NCI-H1048 (cell line): ENCODE measurements at places on chromosomes 11 and 22.

DNA sequence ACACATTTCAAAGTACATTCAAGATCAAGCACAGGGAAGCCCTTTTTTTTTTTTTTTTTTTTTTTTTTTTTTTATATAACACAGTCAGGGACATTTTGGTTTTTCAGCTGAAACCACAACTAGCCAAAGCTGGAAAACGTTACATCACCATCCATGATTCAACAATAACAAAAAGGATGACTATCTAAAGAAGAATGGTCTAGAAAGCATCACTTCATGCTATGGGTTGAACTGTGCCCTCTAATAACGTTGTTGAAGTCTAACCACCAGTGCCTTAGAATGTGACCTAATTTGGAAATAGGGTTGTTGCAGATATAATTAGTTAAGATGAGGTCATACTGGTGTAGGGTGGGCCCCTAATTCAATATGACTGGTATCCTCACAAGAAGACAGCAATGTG lies 46.6 kb downstream of the MTMR2 start:
- DNase-seq: no peak

GRCh38 chr22:17336061-17336460 lies 33.2 kb upstream of the CECR2 start:
- DNase-seq: no peak

- no peak for DNase-seq
Measured at GRCh38 chr11:36436064-36436463, 74.0 kb downstream of the TRAF6 start.

- no peak for DNase-seq
Measured at GRCh38 chr11:68581439-68581838, 102.9 kb upstream of the GAL start.

GRCh38 chr11:115990004-115990447 lies 485.8 kb upstream of the CADM1 start:
- DNase-seq: no peak

DNA sequence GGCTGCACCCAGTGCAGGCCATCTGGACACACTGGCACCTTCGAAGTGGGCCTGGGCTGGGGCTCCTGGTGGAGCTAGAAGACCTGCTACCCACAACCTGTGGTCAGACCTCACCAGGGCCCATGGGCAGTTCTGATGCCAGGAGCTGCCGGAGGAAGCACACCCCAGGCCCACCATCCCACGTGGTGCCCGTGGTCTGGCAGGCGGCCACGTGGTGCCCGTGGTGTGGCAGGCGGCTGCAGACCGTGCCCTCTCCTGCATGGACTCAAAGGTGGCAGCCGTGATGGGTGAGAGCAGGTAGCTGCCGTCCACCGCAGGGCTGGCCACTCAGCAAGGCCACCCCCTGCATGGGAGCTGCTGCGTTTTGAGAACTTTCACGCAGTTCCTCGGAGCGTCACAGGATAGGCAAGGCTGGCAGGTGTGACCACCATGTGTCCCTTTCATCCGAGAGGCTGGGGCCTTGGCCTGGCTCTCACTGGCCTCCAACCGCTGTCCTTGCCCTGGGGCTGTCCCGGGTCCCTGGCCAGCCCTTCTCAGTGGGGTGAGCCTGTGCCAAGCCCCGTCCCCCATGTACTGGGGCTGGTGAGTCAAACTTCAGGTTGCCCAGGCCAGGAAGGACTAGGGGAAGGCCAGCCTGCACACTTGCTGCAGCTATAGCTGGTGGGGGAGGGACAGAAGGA lies 3.9 kb upstream of the IL17REL start:
- DNase-seq: no peak

- no peak for DNase-seq
Measured at GRCh38 chr22:47196881-47197772, 434.7 kb downstream of the TBC1D22A start.

GRCh38 chr22:26893173-26894110 lies 236.1 kb downstream of the MIAT start:
- no peak for DNase-seq

- no peak for DNase-seq
Measured at GRCh38 chr22:20514658-20515406, 7.4 kb downstream of the MED15 start.

DNA sequence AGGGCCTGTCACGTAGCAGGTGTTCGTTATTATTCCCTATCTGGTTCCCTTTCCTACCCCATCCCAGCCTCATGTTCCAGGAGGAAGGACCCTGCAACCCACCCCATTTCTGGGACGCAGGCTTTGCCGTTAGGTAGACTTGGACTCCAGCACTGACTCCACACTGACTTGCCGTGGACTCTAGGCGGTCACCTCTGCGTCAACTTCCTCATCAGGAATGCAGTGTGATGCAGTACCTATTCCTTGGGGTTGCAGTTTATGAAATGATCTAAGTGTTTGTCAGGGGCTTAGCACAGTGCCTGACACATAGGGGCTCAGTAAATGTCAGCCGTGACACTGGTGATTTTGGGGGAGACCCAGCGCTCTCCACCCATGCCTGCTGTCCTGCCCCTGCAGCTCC lies 16.8 kb downstream of the DGKZ start:
- no peak for DNase-seq

- no peak for DNase-seq
Measured at GRCh38 chr22:44033287-44033686, 9.2 kb downstream of the PARVB start.

DNA sequence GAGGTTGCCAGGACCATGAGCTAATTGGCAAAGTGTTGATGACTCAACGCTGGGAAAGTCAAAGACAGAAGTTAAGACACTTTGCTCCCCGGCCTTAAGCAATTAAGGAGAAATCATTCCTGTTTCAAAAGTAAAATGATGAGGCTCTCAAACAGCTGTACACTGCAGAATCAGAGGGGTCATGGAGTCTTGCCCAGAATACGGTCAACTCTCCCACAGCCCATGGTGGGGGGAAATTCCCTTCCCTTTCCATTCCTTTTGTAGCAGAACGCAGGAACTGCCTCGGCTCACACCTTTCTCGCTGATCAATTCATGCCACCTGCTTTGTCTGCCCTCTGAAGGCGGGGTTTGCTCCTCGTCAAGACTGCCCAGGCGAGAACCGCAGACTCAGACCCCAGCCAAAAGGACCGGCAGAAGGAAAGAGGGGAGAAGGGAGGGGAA lies 52.8 kb downstream of the MN1 start:
- DNase-seq: no peak

GRCh38 chr11:24731554-24731953 lies 234.7 kb downstream of the LUZP2 start:
- no peak for DNase-seq

GRCh38 chr11:2139123-2139521 lies at the start of gene IGF2:
Gene IGF2, minus strand, starts transcription at chr11:2139389. Its CDS starts 3,866 bp downstream, at chr11:2135523.
- DNase-seq: no peak

GRCh38 chr22:19896665-19897355 lies 42.1 kb upstream of the GNB1L start:
- no peak for DNase-seq

DNA sequence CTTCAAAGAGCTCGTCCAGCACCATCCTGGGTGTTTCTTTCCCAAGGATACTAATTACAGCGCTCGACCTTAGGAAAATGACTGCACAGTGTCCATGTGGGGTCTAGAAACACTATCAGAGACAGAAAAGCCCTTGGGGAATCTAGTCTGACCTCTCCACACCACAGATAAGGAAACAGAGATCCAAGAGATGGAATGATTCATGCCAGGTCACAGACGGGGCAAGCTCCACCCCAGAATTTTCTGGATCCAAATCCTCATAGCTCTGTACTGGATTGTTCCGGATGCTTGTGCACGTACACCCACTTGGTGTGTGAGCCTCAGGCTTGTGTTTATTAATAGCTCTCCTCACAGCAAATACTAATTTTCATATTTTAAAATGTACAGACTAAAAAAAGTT lies 11.3 kb downstream of the ABTB2 start:
- DNase-seq: no peak

GRCh38 chr22:26464312-26464711 lies 19.3 kb downstream of the HPS4 start:
- DNase-seq: no peak

DNA sequence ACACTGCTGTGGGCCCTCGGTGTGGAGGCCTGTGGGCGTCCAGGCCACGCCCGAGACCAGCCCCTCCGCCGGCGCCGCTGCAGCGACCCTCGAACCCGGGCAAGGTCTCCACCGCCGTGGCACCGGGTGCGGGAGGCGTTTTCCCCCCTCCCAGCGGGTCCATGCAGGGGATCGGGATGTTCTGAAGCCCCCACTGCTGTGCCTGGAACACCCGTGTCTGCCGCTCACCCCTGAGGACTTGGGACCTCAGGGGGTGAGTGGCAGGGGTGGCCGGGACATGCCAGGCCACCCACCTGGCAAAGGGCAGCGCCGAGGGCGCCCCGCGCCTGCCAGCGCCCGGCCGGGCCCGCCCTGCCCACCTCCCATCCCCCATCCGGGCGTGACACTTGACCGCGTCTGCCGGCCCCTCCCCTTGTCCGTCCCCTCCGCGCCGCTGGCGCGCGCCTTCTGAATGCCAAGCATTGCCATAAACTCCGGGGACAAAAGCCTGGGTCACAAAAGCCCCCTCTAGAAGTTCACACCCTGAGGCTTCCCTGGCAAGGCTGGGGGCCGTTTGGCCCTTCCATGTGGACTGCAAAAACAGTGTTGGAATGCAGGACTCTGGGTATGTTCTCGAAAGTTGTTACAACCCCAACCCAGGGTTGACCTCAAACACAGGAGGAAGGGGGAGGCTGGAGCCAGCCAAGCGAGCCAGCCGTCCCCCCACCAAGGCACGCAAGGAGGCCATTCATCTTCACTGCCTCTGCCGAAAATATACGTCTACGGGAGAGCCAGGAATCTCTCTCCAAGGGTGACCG lies 819 bp upstream of the KCNQ1OT1 start:
- DNase-seq: no peak

- DNase-seq: no peak
Measured at GRCh38 chr11:86294026-86294425, 8.0 kb upstream of the HIKESHI start.

- DNase-seq: no peak
Measured at GRCh38 chr11:62217191-62217748, 8.8 kb downstream of the SCGB2A1 start.

DNA sequence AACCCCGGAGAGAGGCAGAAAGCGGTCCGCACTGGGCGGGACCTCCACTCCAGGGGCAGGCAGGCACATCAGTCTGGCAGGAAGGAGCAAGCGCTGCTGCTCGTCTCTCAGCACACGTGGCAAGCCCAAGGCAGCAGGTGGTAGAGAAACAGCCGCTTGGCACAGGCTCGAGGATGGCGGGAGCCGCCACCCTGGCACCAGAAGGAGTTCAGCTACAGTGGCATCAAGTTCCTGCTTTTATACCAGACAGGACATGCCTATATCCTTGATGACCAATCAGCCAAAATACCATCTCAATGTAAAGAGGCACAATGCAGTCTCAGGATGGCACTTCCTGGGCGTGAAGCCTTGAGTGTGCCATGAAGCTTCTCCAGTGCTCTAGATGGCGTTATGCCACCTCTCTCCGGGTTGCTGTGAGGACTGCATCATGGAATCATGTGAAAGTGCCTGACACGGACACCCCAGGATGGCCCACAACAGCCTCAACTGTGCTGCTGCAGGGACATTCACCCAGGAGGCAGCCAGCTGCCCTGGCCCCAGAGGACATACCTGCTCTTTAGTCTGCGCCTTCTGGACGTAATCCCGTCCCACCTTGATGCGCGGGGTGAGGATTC lies 64.8 kb downstream of the APOL1 start:
- no peak for DNase-seq

GRCh38 chr11:61955422-61956135 lies 5.4 kb downstream of the BEST1 start:
- no peak for DNase-seq

DNA sequence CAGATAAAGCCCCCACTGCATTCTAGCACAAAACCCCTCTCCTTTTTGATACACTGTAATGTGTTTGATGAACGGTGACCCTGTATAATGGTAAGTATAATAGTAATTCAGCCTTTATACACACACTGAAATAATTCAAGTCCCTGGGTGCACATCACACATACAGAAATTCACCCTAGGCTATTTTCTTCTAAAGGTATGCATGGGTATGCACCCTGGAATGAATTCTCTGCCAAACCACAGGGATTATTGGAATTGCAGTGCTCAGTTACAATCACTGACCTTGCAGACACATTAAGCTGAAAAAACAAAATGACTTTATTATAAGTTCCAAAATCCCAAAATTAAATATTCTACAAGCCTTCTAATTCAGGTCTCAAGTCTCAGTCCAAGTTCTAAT lies 245.9 kb upstream of the FAT3 start:
- no peak for DNase-seq

- peak; percentile 17 for DNase-seq
Measured at GRCh38 chr11:72831521-72832300, 17.5 kb downstream of the ATG16L2 start.

DNA sequence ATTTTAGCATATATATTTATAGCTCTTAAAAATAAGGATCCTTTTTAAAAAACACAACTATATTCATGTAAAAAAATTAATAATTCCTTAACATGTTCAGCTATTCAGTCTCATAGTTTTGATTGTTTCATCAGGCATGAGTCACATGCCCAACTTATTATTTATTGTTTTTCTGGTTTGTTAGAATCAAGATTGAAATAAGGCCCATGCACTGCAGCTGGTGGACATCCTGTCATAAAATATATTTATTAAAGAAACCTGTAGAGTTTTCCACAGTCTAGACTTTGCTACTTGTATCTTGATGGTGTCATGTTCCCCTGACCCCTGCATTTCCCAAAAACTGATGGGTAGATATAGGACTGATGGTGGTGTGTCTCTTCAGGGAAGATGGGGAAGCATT lies 77.4 kb downstream of the PARVA start:
- no peak for DNase-seq

GRCh38 chr22:46813816-46814597 lies 51.6 kb downstream of the TBC1D22A start:
- no peak for DNase-seq

GRCh38 chr11:126081915-126082250 lies 19.2 kb upstream of the CDON start:
- DNase-seq: no peak

DNA sequence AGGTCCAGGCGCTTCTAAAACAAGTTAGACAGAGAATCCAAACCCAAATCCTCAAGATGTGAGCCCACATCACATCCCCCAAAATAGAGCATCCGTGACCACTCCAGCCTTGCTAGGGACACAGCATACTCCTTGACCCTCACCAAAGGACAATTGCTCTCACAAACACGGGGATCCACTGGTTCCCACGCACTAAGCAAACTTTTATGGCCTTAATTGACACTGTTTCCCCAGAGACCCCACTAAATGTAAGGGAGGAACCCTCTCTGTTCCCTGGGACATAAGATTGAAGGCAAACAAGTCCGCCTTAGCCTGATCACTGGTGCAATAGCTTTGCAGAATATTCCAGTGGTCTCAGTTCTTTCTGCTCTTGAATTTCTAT lies 20.1 kb downstream of the ZNF74 start:
- DNase-seq: no peak

- no peak for DNase-seq
Measured at GRCh38 chr22:26196657-26197056, 27.4 kb downstream of the SEZ6L start.
